Uterus (tissue), 4 donors: ENCODE measurements at places on chromosomes 16 and 17.

GRCh38 chr16:82987767-82988166 lies 361.0 kb downstream of the CDH13 start:
- DNase-seq: no peak

GRCh38 chr17:27569257-27569722 lies 61.7 kb upstream of the LGALS9 start:
- DNase-seq: no peak

GRCh38 chr17:40813804-40814203 lies 8.6 kb downstream of the KRT10 start:
- no peak for DNase-seq

DNA sequence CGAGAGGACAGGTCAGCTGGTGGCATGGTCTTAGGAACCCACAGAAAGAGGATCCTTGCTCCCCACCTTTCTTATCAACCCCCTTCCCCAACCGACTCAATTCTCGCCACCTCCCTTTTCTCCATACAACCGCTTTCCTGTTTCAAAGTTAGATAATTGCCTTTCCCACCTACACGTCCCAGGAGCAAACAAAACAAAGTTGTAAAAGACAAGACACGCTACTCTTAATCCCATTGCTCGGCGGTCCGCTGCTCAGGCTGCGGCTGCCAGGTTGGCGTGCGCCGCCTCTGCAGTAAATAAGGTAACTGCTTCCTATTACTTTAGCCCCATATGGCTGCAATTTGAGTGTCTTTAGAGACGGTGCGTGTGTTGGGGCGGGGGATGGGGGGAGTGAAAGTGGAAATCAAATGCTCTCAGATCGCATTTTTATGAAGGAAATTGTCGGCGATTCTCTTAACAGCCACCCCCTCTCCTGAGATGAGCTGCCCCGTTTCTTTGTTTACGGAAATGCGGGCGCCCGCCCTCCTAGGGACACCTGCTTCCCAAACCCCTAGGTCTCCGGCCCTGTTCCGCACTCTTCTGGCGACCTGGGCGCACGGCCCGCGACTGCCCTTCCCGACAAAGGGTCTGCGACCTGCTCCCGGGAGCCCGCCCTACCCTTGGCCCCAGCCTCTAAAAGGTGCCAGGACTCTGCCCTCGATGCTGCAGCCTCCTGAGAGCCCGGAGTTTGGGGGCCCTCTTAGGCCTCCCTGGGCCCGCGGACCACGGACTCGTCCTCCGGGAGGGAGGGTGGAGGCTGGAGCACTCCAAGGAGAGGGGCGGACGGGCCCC lies 3.7 kb upstream of the CBX8 start:
- no peak for DNase-seq

DNA sequence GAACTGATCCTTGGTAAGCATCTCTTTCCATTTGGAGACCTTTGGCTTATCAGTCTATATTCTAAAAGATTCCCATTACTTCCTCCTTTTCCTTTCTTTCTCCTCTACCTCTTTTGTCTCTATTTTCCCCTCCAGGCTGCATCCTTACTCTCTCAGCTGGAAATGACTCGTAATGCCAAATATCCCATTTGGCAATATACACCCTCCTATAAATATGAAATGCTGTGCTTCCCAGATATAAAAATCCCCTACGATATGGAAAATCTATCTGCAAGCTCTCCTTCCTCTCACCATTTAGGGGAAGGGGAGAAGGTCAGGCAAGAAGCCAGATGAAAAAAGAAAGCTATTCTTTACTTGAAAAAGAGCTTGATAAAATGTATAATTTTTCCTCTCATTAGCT lies 39.9 kb downstream of the XPO6 start:
- DNase-seq: no peak

- DNase-seq: no peak
These were observed 3.1 kb upstream of the MIF4GD start for GRCh38 chr17:75273977-75274708.

GRCh38 chr16:48955837-48956236 lies 325.8 kb downstream of the CBLN1 start:
- DNase-seq: no peak

- DNase-seq: no peak
These were observed 8.1 kb upstream of the NLRP1 start for GRCh38 chr17:5592382-5592781.

GRCh38 chr16:47523342-47524006 lies 62.3 kb downstream of the PHKB start:
- DNase-seq: no peak

DNA sequence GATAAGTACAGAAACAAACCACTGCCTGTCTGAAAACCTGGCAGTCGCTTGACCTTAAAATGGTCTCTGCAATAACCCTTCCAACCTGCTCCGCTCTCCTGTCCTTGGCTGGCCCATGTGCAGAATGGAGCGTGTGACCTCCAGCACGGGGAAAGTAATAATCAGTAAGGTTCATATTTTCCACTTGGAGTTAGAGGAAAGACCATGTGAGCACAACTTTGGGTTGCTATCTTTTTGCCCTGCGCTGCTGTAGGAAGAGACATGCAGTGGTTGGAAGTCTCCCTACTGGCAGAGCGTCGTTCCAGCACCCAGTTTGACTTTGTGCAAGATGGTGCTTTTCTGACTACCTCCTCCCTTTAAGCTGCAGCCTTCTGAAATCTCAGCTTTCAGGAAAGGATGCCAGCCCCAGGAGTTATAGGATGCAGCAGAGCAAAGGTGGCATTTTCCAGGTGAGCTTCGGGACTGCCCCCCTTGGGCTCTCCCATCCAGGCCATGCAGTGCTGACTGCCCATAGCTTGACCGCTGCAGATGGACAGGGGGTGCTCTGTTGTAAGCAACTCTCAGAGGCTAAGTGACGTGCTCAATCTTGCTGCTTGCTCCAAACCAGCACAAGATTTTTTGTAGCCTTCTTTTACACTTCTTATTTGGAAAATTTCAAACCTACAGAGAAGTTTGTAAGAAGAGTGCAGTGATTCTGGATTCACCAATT lies 110.7 kb upstream of the NOL11 start:
- DNase-seq: no peak

- no peak for DNase-seq
These were observed 66.0 kb upstream of the HAS3 start for GRCh38 chr16:69039333-69039941.
